ENCODE measurements at places on chromosomes 7 and 10. TPM values are rescaled to one million over a fixed set of nuclear protein-coding genes. Genes with fewer than 3 reads are reported as not detected.

ALOX5 gene
- 31.9 TPM for total RNA-seq

TACR2 gene
- total RNA-seq = 164 TPM

TAS2R39 gene
- total RNA-seq = not detected

PNPLA8 gene
- total RNA-seq = 42.9 TPM

TRRAP gene
- 24.3 TPM for total RNA-seq

GSTO2 gene
- total RNA-seq = 1.4 TPM

MRPS24 gene
- 123 TPM for total RNA-seq

ZCCHC24 gene
- 118 TPM for total RNA-seq

CLDN3 gene
- 0.71 TPM for total RNA-seq

CDH23 gene
- total RNA-seq = 3.9 TPM

TPK1 gene
- 7.2 TPM for total RNA-seq

CPA4 gene
- not detected for total RNA-seq

SPDYE16 gene
- total RNA-seq = 0.16 TPM

COL17A1 gene
- total RNA-seq = not detected

PSD gene
- 439 TPM for total RNA-seq

GBX1 gene
- not detected for total RNA-seq

CFAP46 gene
- total RNA-seq = 0.41 TPM

BAG3 gene
- total RNA-seq = 62.4 TPM

PLXDC2 gene
- total RNA-seq = 44.6 TPM

KLF14 gene
- total RNA-seq = not detected

NPFFR1 gene
- under 0.01 TPM for total RNA-seq

MLXIPL gene
- total RNA-seq = 15.0 TPM

STYXL1 gene
- total RNA-seq = 9.4 TPM

ASB10 gene
- total RNA-seq = not detected

STRIP2 gene
- total RNA-seq = 4.4 TPM

AKR1C4 gene
- total RNA-seq = not detected

FAM25G gene
- total RNA-seq = not detected

Data from sigmoid colon (tissue), 7 donors.